ENCODE measurements at places on chromosomes 5 and 9.

DNA sequence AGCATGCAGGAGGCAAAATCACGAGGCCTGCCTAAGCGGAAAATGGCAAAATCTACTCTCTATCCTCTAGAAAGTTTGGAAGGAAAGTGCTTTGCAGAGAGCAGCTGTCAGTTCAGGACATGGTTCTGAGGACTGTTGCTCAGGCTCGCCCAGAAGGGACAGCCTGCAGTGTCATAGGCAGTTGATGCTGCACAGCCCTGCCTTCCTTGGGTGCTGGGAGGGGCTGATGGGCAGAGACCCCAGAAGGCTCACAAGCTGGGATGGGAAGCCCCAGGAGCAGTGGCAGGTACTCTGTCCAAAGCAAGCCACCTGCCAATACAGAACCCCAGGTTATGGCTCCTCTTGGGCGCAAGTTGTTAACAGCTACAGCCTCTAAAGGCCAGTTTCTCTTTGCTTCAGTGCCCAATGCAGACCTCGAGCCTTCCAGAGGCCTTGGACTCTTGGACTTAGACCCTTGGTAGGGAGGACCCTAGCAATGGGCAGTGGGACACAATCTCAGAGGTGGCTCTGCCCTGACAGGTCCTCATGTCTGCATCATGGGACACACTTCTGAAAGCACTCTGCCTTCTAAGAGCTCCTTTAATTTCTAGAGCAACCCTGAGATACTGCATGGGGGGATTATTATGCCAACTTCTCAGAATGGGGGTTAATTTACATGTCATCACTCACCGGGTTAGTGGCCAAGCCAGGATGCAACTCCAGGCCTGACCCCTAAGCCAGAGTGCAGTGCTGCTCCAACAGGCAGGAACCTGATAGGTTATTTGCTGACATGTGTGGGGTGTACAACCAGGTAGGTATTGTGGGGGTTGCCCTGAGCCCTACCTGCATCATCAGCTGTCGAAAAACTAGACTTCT, 57.1 kb downstream of the MACROH2A1 start:
- DNase-seq = no peak

DNA sequence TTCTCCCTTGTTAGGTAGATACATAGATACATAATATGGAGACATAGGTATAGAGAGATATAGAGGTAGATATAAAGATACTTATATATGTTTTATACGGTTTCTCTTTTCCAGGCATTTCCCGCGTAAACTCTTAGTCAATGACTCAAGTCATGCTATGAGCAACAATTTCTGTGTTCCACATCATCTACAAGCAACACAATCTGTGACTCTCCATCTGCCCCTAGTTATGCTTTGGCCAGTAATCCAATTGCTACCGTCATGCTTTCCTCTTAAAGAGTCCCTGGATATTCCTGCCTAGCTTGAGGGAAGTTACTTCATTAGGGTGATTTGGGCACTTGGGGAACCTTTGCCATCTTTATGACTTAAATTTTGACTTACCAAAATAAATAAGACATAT, 129.0 kb upstream of the ADAMTS16 start:
- no peak for DNase-seq

GRCh38 chr9:18393340-18394130, 80.4 kb upstream of the ADAMTSL1 start:
- DNase-seq = peak; percentile 13

DNA sequence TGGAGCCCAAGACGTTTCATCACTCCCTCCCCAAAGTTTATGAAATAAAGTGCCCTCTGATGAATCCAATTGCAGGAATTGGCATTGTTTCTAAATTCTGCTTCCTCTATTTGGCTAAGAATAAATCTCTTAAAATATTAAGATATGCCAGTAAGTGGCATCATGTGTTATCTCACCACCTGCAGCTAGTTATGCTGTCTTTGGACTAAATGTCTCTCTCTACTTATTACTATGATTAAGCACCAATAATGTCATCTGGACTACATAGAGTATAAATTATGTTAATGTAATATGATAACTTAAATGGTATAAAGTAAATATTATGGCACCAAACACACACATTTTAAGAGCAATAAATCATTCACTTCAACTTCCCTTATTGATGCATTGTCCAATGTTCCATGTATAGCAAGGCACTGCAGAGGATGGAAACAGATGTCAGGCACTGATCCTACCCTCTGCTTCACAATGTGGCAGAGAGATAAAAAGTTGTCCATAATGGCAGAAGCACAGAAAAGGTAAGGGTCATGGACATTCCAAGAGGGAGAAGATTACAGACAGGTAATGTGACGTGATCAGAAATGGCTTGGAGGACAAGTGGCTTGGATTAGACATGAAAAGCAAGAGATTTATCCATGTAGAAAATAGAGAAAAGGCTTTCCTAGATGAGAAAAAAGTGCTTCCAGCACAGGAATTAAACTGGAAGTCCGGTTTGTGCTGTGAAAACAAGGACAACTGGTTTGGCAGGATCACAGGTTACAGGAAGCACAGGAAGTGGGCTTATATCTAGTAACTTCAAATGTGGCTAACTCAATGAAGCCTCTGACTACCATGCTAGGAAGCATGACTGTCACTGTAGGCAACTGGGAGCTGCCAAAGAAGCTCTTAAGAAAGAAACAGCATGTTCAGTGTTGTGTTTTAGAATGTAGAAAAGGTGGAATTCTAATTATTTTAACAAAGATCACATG, 26.7 kb downstream of the MARCHF11 start:
- no peak for DNase-seq

DNA sequence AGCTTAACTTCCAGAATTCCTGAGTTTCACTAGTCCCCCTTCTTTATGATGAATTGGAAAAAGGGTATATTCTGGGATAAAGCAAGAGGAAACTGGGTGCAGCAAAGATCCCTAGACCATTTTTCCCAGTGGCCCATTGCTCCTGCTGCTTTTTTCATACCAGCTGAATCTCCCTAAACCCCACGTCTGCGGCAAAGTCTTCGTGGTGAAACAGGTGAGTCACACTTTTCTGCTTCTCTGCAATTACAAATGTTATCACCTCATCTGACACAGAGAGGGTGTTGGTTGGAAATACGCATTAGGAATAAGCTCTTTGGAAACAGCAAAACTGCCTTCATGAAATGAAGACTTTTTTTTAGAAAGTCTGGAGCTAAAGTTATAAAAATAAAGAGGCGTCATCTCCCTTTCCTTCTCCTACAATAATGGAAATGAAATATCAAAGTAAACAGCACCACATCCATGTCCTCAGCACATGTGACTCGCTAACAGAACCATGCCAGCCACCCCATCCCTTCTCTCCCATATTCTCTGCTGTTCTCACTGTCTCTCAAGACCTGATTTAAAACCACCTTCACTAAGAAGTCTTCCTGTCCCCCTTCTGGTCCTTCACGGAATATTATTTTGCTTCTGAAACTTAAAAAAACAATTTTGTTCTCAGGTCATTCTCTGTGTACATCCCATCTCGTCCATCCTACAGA, 39.5 kb upstream of the GLRX start:
- no peak for DNase-seq

- peak; percentile 45 for DNase-seq
These were observed 81.1 kb downstream of the SEC61B start for GRCh38 chr9:99303177-99303576.

DNA sequence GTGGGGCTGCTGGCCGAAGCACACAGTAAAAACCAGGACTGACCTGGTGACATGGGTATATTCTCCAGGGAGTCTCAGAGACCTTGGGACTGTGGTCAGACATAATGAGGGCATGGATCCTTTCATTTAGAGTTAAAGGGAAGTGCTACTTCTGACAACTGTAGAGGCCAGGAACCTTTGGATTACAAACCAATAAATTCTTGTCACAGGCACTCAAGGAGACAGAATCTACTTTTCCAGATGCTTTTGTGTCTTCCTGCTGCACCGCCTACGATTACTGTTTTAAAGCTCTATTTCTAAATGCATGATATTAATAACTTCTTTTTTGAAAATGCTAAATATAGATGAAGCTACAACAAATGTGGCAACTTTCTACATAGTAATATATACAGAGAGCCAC, 106.5 kb upstream of the LPAR1 start:
- peak; percentile 45 for DNase-seq

- DNase-seq = no peak
These were observed 143.7 kb upstream of the FSTL4 start for GRCh38 chr5:133756036-133756435.

DNA sequence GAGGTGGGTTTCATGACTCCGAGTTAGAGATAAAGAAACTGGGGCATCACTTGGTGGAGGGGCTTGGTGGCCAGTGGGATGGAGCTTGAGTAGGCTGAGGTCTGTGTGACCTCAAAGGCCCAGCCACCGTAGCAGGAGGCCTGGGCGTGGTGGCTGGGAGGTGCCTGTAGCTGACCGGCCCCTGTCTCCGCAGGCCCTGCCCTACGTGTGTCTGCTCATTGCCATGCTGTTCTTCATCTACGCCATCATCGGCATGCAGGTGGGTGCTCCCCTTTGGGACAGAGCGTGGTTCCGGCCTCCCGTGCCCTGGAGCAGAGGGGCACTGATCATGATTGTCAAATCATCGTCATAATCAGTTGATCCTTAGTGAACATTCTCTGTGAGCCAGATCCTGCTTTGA, 196.2 kb downstream of the CACNA1B start:
- no peak for DNase-seq

DNA sequence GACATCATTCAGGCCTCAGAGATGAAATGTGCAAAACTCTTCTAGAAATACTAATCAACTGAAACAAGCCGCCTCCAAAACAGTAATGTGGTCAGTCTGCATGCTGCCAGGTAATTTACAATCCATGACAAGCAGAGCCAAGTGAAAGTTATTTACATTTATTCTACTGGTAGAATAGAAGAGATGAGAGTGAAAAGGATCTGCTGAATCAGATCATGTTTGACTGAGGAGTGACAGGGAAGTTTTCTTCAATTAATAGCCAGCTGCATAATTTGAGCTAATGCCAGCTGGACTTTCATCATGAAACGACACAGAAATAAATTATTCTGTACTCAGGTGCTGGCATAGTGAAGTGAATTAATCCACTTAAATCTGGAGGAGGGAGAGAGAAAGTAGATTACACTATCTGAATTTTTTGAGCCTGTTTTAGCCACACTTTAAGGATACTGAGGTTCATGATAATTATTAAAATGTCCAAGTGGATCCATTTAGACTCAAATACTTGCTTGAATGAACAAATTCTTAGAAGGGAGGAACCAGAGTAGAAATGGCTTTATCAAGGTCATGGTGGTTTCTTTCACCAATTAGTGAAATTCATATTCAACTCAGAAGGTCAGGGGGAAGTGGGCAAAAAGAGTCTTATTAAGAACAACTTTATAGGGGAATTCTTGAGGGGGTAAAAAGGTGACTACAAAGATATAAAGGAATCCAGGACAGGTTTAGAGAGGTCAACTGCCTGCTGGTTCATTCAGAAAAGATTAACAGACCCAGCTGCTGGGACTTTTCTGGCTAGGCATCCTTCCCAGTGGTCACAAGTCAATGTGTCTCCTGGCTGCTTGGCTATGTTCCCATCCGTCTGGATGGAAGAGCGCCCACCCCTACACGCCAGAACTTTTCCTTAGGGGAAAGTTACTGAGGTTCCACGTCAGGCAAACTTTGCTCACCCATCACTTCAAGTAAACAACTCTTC, 350.4 kb downstream of the PDE4D start:
- no peak for DNase-seq

DNA sequence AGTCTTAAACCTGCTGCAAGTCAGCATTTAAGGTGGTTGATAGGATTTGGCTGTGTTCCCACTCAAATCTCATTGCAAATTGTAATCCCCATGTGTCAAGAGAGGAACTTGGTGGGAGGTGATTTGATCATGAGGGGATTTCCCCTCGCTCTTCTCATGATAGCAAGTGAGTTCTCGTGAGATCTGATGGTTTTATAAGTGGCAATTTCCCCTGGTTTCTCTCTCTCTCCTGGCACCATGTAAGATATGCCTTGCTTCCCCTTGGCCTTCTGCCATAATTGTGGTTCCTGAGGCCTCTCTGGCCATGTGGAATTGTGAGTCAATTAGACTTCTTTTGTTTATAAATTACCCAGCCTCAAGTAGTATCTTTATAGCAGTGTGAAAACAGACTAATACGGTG, 84.3 kb upstream of the SMC2 start:
- peak; percentile 65 for DNase-seq

GRCh38 chr9:83472764-83473163, 65.4 kb downstream of the FRMD3 start:
- peak; percentile 91 for DNase-seq

- DNase-seq = no peak
These were observed 129.3 kb downstream of the GRIA1 start for GRCh38 chr5:153619771-153620170.

- no peak for DNase-seq
These were observed 93.5 kb downstream of the ZNF608 start for GRCh38 chr5:124652892-124653441.

DNA sequence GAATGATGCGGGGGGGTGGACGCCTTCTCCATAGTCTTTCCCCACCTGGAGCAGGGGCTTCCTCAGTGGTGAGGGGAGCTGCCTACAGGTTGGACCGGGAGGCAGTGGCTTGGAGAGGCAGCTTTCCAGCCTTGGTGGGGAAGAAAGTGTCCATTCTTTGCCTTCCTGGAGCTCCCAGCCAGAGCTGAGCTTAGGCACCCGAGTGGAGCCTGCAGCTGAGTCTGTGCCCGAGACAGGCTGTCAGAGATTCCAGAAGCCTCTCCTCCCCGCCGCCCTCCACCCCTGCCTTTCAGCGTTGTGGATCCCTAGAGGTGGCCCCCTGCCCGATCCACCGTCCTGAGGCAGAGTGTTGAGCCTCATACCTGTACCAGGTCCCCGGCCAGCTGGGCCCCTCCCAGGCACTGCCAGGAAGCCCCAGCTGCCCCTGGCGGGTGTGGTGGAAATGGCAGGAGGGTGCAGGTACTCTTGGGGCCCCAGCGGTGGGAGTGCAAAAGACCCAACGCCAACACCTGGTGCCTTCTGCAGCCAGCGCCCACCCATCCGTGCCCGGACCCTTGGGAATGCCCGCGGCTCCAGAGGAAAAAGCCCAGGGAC, 112.0 kb downstream of the RXRA start:
- no peak for DNase-seq

DNA sequence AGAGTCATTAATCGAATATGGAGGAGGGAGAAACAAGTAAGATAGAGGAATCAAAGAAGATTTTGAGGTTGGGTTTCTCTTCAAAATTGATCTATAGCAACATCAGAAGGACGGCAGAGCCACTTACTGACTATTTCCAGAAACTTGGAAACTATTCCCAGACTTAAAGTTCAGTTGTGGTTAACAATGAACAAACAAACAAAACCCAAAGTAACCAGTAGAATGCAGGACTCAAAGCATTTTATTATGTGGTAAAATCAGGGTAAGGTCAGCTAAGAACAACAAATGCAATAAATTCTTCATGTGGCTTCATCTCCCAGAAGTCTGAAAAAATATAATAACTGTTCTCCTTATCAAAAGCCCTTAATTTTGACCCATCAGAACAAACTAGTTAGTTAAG, 54.9 kb upstream of the OSMR start:
- no peak for DNase-seq

DNA sequence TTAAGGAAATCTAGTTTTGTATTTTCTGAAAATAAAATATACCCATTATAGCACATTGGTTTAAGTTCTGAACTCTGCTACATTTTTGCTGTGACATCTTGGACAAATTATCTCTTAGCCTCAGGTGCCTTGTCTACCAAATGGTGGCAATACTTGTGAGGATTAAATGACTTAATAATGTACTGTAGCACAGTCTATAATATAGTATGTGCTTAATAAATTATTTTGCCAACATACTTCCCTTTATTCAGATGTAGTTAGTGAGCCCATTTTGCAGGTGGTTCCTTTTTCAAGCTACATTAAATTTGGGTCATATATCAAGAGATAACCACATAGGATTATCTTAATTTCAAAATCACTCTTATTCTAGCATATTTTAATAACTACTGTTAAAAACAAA, 3.2 kb downstream of the ETF1 start:
- DNase-seq = no peak

Measured in suppressor macrophage (primary cell).